ENCODE measurements at places on chromosomes 4 and X.

GRCh38 chrX:119028733-119029330, 44.0 kb upstream of the CT47C1 start:
- DNase-seq = no peak

DNA sequence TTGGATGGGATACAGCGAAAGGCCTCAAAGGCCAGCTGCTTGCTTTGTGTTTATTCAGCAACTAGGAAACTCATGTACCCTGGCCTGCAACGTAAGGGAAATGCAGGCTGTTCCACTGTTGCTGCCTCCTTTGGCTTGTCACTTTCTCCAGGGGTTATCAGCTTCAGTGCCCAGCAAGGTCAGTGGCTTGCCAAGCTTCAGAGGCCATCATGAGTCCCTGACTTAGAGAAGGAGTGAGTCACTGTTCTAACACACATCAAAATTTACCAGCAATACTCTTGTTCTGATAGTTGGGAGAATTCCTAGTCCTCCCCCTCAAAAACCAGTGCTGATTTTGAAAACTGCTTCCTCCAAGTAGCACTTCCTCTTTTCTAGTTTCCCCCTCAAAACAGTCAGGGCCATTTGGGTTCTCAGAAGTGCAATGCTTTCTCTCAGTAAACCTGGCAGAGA, 250.8 kb downstream of the ARHGAP24 start:
- DNase-seq = no peak

- DNase-seq = no peak
Measured at GRCh38 chr4:112926819-112927218, 122.6 kb upstream of the ANK2 start.

- no peak for DNase-seq
Measured at GRCh38 chrX:50497114-50497513, 26.5 kb upstream of the DGKK start.

DNA sequence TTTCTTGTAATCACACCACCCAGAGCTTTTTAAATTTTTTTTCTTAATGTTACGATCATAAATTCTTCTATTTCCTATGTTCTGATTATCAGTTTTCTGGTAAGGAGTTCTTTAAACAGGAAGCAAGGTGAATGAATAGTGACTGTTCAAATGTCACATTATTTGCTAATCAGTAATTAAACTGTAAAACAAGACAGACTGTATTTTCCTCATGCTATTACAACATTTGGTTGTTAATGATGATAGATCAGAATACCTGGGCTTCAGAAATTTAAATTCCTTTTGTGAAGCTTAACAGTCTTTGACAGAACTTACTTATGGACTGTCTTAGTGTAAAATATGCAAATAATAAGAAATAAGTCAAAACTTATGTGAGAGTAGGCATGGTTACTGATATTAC, 41.4 kb downstream of the CLCN3 start:
- no peak for DNase-seq

DNA sequence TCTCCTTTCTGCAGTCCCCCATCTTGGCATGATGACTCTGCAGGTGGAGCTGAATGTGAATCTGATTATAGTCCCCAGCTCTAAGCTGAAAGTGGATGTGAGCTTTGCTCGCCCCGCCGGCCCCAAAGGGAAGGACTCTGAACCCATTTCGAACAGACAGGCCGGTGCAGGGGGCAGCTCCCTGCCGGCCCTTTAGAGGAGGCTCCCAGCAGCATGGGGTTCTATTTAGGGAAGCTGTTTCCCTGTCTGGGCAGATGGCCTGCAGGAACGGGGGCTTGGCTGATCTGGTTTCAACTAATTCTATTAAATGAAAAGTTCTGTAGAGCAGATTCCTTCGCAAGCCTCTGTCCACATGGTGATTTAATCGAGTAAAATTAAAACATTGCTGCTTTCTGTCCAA, 104.8 kb upstream of the MSX1 start:
- no peak for DNase-seq

- DNase-seq = no peak
Measured at GRCh38 chr4:93719552-93719951, 109.0 kb upstream of the ATOH1 start.

GRCh38 chr4:34679228-34679627, 1565.1 kb downstream of the ARAP2 start:
- DNase-seq = no peak

DNA sequence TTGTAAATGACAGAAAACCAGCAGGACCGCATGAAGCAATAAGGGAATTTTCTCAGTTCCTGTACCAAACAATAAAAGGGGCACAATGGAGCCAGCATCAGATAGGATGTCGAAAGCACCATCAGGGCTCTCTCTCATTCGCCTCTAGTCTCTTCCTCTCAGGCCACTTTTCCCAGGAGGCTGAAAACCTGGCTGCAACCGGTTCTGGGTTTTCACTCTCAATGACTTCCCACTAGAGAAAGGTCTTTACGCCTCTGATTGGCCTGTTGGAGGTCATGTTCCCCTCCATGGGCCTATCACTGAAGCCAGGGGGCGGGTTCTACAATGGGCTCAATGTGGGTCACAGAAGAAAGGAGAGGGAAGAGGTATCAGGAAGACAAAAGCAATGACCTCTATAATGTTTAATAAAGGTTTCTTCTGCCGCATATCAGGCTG, 29.3 kb downstream of the ZNF827 start:
- DNase-seq = no peak

- DNase-seq = no peak
Measured at GRCh38 chr4:118991686-118992085, 103.0 kb downstream of the SYNPO2 start.

- no peak for DNase-seq
Measured at GRCh38 chrX:69262036-69262936, 97.0 kb upstream of the PJA1 start.

GRCh38 chr4:112739442-112739841, 102.5 kb downstream of the LARP7 start:
- no peak for DNase-seq

- no peak for DNase-seq
Measured at GRCh38 chrX:63809173-63809572, 24.2 kb upstream of the ARHGEF9 start.

DNA sequence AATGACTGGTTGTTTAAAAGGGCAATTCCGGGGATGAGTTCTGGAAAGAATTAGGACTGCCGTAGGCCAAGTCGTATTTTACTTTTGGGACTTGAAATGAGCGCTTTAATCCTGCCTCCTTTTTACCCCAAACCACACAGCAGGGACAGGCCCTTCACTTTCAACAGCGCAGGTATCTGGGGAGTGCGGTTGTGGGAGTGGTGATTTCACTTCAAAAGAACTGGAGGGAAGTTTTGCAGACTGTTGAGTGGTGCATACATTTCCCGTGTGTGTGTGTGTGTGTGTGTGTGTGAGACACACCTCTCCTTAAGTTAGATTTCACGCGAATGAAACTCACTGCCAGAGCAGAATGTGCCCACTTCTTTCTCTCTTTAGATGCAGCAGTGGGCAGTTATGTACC, 2.8 kb downstream of the NHS start:
- DNase-seq = no peak

- DNase-seq = no peak
Measured at GRCh38 chr4:74217365-74217764, 59.4 kb downstream of the MTHFD2L start.

DNA sequence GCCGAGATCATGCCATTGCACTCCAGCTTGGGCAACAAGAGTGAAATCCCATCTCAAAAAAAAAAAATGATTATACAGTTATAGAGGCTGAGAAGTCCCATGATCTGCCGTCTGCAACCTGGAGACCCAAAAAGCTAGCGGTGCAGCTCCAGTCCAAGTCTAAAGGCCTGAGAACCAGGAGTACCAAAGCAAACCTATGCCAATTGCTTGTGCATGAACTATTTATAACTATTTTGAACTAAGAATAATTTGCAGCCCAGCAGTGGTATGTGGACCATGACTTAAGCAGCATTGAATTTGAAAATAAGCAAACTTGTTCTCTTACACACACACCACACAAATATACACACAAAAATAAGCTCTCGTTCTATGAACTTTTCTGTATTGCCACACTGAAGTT, 51.8 kb downstream of the TASL start:
- DNase-seq = no peak

DNA sequence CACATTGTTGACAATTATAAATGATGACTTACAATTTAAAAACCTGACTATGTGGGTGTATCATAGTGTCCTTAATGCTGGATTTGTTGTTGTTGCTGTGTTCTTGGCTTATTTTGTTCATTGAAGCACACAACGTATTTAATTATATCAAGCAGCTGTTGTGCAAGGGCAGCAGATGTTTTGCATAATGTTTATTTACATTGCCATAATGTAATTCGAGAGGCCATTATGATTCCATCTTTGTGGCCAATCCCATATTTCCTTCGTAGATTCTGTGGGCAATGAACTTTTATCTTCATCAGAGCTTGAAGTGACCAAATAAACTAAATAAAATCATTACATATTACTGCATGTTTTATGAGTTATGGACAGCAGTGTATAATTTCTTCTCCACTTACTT, 422.6 kb upstream of the GALNTL6 start:
- DNase-seq = no peak

- no peak for DNase-seq
Measured at GRCh38 chr4:22607382-22607781, 85.4 kb upstream of the GBA3 start.

GRCh38 chr4:169826634-169827187, 69.0 kb upstream of the HPF1 start:
- no peak for DNase-seq

DNA sequence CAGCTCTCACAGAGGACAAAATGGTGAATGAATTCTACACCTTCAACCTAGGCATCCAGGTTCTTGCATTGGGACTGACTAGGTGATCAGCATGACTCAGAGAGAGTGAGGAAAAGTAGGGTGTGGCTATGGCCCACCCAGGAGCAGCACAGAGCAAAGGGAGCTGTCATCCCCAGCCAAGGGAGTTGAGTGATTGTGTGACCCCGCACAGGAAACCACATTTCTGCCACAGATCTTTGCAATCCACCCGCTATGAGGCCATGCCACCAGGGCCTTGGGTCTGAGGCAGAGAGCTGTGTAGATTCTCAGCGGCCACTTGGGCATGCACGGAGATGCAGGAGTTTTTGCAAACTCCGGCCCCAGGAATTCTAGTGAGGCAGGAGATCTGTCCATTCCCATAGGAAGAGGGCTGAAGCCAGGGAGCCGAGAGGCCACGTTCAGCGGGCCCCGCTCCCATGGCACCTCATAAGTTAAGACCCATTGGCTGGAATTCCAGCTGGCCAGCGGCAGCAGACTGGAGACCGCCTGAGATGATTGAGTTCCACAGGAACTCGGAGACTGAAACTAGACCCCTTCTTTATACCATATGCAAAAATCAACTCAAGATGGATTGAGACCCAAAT, 75.9 kb downstream of the NAA11 start:
- DNase-seq = no peak

DNA sequence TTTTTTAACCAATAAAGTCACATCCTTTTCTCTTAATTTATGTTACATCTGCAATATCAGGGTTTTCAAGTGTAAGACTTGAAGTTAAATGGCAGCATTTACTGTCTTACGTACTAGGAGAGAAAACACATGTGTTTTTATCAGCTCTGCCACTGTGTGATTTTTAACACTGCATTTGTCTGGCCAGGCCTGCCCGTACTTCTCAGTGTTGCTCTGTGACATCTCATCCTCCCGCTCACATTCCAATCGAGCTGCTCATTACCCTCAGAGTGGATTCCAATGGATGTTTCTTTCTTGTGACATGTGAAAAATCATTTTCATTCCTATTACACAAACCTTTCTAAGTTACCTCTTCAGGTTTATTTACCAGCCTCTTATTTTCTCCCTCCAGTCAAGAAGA, 420.3 kb downstream of the FAT4 start:
- DNase-seq = peak; percentile 59

- peak; percentile 4 for DNase-seq
Measured at GRCh38 chrX:74286950-74287740, 16.8 kb upstream of the ZCCHC13 start.

GRCh38 chr4:109319156-109319555, 16.7 kb upstream of the COL25A1 start:
- no peak for DNase-seq

GRCh38 chr4:126633306-126633705, 999.5 kb upstream of the INTU start:
- no peak for DNase-seq

- no peak for DNase-seq
Measured at GRCh38 chrX:132467989-132468388, 20.8 kb downstream of the MBNL3 start.

- DNase-seq = peak; percentile 28
Measured at GRCh38 chrX:10726647-10727046, 106.3 kb upstream of the MID1 start.

DNA sequence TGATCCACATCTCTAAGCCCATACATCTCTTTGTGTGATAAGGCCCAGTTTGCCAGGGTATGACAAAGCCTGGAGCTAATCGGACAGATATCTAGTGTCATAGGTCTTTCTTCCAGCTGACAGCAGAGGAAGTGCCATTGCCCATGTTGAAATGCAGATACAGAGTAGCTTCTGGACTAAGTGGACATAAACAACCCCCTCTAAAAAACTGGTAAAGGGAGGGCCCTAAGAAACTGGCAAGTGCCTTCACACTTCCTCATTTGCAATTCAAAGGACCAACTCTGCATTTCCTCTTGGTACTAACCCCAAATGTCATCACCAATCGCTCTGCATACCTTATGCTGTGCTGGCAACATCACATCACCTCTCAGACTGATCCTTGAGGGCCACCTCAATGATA, 20.8 kb downstream of the ARHGEF6 start:
- DNase-seq = no peak

DNA sequence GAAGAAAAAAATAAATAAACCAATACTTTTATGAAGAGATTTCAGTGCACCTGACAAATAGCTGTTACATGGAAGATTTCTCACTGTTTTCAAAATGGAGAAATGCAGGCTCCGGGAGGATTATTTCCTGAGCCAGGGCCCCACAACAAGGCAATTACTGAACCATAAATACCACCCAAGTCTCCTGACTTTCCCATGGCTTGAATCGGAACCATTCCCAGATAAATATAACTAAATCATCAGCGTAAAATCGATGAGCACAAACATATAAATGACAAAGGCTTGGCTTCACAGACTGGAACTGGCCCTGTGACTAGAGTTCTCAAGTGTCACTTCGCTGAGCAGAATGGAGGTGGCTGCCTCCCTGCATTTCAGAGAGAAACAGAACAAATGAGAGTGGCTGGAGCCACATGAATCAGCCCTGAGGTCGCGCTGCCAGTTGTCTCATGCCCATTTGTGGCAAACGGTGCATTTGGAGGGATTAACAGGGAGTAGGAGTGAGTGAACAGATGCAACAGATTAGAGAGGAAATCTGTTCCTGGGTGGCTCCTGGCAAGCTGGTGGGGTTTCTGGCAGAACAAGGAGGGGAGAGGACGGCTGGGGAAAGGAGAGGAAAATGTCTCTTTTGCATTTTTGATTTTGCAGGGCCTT, 57.3 kb upstream of the STIM2 start:
- no peak for DNase-seq

- DNase-seq = no peak
Measured at GRCh38 chr4:24328310-24328709, 256.0 kb downstream of the DHX15 start.

DNA sequence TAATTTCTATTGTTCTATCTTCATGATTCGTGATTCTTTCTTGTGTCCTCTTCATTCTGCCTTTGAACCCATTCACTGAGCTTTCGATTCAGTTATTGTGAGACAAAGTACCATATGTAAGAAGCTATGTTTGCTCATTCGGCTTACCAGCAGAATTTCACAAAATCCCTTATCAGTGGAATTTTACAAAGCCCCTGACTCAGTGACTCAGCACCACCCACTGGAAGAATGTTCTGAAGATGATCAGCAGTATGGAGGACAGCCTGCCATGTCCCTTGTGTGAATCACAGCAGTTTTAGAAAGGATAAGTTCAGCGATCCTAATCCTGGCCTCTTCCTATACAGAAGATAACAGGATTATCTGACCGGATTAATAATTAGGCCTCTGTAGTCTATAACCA, 5.8 kb upstream of the UXT start:
- no peak for DNase-seq
